HEK293T (cell line): ENCODE measurements at places on chromosomes 13 and 19.
A peak's percentile ranks its signal among the peaks of the same experiment; 100 is the strongest.

- DNase-seq = peak; percentile 72
Observed at GRCh38 chr19:41792513-41793413, 3.6 kb upstream of the CEACAM3 start.

DNA sequence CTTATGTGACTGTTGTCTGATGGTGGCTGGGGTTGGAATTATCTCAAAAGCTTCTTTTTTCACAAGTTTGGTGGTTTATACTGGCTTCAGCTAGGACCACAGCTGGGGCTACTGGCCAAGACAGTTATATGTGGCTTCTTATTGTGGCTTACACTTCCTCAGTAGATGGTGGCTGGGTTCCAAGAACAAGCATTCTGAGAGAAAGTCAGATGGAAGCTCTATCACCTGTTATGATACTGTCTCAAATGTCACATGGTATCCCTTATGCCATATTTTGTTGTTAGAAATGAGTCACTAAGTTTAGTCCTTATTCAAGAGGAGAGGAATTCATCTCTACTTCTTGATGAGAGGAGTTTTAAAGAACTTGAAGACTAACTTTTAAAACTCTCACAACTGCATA is 41.6 kb downstream of the NDFIP2 start:
- no peak for DNase-seq

- DNase-seq = no peak
Observed at GRCh38 chr19:367561-367960, 23.0 kb upstream of the MIER2 start.

DNA sequence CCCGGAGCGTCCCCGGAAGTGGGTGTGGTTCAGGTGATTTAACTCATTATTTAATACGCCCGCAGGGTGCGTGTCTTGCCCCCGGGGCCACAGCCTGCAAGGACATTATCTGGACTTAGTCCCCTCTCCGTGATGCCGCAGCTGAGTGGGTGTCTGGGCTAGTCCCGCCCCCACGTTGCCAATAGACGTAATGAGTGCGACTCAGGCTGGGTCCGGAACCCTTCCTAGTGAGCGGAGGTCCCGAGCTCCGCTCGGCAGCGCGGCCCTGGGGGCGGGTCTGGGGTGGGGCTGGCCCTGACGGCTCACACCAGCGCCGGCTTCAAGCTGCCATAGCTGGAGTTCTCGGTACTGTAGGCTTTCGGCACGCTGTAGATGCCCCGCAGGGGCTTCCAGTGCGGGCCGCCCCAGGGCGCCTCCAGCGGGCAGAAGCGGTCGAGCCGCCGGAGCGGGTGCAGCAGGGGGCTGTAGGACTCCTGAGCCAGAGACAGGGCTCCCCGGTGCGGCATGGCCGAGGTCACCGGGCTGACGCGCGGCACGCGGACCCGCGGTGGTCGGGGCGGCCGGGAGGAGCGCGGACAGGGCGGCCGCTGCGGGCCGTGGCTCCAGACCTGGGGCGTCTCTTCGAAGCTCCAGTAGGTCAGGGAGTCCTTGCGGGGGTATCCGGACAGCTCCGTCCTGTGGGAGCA is 918 bp upstream of the LHB start:
- DNase-seq = peak; percentile 69
